Effector memory CD8-positive, alpha-beta T cell (primary cell): ENCODE measurements at places on chromosomes 12 and 14.

DNA sequence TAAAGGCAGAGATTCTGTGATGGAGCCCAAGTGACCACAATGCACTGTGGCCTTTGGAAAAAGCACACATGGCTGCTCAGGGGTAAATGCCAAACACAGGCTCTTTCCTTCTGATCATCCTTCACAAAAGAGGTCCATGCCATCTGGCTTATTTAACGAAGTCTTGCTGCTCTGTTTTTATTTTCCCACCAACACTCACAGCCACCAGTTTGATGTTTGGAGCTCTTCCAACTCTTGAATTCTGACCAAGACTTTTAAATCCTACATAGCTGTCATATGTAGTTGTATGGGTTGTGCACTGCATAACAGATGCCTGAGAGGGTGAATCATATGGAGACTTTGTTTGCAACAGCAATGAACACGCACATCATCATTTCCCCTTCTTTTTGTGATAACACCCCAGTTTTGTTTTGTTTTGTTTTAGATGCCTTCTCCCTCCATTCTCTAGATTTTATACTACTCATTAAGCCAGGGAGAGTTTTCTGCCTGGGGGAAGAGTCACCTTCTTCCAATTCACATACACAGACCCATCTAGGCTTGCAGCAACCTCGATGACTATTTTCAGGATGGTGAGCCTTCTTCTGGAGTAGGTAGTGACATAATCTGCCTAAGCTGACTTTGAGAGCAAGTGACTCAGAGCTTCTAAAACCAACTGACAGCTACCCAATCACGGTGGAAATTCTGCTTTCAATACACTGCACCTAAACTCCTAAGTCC lies 145.2 kb upstream of the WSCD2 start:
- DNase-seq = no peak

GRCh38 chr14:98138666-98139065 lies 1133.3 kb downstream of the BCL11B start:
- DNase-seq = peak; percentile 68

GRCh38 chr12:12028668-12029402 lies 41.9 kb upstream of the BCL2L14 start:
- DNase-seq = no peak

DNA sequence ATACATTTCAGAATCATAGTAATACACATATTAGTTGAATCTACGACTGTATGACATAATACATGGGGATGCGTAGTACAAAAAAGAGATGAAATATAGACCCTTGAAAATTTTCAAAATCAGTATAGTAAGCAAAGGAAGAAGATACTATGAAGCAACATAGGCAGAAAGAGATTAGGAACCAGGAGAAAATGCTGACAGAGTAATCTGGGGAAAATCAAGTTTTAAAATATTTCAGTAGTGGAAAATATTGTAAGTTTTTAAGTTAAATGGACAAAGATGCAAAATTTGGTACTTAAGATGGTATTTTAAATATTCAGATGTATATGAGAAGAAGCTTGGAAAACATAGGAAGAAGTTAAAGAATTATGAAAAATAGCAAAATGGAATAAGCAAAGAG lies 915.6 kb upstream of the LRFN5 start:
- DNase-seq = no peak

GRCh38 chr14:59823179-59823578 lies 47.4 kb downstream of the RTN1 start:
- no peak for DNase-seq

GRCh38 chr12:7433276-7433822 lies 10.6 kb downstream of the CD163L1 start:
- no peak for DNase-seq

GRCh38 chr12:98645572-98646067 lies 530 bp downstream of the APAF1 start:
- DNase-seq = no peak

- no peak for DNase-seq
These were observed 349.9 kb downstream of the C12orf50 start for GRCh38 chr12:87679251-87679650.

DNA sequence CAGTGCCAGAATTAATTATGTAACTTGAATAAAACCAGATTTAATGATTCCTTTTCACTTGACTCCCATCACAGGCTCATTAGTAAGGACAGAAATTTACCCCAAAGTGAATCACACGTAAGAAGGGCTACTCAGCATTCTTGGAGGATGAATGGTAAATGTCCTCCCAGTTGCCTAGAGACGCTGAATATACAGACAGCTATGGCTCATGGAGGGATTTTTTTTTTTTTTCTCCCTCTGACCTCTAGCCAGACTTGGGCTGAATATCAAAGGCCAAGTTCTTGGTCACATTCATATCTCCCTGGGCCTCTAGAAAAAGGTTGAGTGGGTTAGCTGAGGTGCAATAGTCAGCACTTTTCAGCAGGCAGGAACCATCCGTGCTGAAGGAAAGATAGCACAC lies 77.5 kb downstream of the PHLDA1 start:
- no peak for DNase-seq

DNA sequence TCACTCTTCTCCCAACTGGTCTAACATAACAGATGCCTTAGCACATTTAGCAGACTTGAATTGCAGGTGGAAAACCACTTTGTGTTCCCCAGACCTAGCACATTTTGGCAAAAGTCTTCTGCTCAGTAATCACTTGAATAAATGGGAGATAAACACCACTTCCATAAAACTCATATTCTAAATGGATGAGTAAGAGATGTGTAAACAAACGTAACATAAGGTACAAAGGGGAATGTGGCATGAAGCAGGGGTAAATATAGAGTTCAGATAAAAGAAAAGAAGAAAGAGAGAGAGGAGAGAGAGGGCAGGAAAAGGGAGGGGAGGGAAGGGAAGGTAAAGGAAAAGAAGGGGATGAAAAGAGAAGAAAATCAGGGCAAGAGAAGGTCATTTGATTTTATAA lies 17.0 kb upstream of the KERA start:
- DNase-seq = no peak

DNA sequence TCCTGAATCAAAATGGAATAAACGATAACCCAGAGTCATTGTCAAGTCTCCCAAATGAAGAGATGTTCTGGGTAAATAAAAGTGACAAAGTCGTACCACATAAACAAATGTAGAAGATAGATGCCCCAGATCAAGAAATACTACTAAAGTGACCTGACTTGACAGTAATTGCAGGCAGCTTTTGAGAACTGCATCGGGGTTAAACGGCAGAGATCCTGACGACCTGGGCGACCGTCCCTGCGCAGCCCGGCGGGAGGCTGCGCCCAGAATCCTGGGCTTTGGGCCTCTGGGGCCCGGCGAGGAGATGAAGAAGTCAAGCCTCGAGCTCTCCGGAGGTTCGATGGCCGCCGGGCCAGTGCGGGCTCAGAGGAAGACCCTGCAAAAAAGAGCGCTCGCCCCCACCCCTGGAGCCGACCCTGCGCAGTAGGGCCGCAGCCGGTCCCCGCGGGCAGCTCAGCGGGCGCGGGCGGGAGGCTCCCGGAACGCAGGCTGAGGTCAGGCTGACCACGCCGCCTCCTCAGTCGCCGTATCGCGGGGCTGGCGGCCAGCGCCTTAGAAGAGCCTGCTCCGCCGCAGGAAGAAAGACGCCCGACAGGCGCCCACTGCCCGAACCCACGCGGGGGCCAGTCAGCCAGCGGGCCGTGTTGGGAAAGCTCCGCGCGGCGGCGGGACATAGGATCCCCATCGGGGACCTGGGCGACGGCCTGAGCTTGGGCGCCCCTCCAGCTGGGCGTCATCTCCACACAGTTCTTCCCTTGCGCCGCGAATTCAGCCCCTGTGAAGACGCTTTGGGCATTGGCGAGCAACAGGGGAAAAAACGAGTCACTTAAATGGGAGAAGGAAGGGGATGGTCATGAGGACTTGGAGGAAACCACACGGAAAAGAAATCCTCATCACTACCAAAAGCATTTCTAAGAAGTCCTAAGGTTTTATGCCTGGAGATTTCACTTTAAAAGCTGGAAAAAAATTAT lies 16.0 kb downstream of the NKX2-1 start:
- no peak for DNase-seq

DNA sequence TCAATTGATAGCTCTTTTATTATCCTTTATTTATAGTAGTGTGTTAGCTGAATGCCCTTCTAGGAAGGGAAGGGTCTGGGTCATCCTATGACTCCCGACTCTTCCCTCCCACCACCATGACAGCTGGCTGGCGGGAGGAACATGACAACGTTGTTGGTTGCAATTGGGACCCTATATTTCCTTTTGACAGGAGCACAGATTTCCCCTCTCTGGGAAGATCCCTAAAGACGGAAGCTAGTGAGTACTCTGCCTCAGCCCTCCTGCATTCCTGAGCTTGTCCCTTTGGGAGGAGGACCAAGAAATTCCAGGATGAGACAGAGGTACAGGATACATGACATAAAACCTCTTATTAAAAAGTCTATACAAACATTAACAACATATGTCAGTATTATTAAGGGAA lies 485.4 kb downstream of the NAV3 start:
- DNase-seq = no peak

DNA sequence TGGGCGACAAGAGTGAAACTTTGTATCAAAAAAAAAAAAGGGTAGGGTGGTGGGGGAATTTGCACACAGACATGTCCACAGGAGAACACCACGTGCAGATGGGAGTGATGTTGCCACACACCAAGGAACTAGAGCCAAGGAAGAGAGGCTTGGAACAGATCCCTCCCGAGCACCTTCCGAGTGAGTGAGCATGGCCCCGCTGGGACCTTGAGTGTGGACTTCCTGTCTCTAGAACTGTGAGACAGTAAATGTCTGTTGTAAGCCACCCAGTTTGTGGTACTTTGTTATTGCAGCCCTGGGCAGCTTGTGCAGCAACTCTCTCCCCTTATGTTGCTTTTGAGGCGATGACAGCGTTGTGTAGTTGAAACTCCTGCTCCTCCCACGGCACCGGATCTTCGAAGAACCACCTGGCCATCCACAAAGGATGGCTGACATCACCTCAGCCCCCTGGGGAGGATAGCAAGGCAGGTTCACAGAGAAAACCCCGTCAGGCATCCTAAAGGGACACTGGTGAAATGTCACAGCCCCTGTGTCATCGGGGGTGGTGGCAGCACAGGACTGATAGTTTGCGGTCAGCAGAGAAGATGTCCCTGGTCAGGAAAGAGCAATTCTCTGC lies 54.7 kb upstream of the PLEKHG3 start:
- DNase-seq = no peak

- no peak for DNase-seq
These were observed 114.0 kb upstream of the TMPO start for GRCh38 chr12:98401427-98401826.

DNA sequence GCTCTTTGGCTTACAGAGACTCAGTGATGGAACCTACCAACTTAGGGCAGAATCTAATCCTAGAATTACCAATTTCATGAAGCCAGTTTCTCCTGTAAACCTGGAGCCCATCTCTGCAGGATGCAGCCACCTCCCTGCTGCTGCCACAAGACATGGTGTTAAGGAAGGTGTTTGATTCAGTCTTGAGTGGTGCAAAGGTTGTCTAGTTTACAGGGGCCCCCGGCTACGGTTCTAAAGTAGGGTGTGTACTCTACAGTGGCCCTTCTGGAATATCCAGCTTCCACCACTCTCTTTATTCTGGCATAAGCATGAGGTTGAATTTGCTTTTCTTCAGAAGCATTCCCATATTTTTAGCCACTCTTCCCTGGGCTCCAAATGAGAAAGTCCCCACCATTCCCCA lies 154.1 kb upstream of the GRIP1 start:
- DNase-seq = no peak

DNA sequence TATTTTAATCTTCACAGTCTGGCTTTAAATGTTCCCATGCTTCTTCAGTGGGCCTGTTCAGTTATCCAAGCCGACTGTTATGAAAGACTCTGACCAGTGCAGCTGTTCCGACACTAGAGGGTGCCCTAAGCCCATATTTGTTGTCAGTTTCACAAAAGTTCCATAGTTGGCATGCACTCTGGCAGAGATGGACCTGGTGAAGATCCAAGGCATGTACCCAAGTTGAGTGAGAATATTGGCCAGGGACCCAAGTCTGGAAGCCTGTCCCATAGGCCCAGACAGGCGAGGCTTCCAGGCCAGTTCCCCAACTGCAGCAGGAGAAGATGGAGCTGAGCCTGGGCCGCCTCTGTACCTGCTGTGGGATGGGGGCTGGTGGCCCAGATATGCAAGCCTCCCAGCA lies 27.4 kb upstream of the GUCY2C start:
- peak; percentile 47 for DNase-seq

- no peak for DNase-seq
These were observed 353.4 kb downstream of the KCNH5 start for GRCh38 chr14:62691647-62692489.

GRCh38 chr14:44041700-44042099 lies 465.4 kb downstream of the FSCB start:
- DNase-seq = no peak
